ENCODE measurements at places on chromosomes 7 and 10.

GRCh38 chr10:111516144-111516543 is 439.3 kb downstream of the ADRA2A start:
- no peak for DNase-seq

GRCh38 chr10:31318854-31319601 is at the start of gene ZEB1:
Gene ZEB1, plus strand, starts transcription at chr10:31319216. Its CDS starts 19 bp downstream, at chr10:31319235.
- peak; percentile 77 for DNase-seq

DNA sequence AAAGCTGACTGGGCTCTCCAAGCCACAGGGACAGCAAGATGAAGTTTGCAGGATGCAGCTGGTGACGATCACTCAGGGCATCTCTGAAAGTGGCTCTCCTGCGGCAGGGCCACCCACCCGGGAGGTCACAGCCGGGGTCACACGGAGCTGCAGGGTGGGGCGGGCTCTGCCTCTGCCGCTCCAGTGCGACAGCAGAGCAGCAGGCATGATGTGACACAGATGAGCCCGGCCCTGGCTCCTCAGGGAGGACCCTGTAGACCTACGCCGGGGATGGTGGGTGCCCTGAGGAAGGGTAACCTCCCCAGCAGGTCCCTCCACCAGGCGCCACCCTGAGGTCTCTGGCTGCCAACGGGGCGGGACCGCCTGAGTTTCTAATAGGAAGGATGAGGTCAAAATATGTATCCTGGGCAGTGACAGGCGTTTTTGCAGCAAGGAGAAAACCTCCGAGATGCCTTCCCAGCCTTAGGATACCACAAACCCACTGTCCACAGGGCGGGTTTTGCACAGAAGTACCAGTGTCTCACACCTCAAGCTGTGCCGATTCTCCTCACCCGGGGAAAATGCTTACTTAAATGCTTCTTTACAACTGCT is 114.8 kb upstream of the DIP2C start:
- no peak for DNase-seq

DNA sequence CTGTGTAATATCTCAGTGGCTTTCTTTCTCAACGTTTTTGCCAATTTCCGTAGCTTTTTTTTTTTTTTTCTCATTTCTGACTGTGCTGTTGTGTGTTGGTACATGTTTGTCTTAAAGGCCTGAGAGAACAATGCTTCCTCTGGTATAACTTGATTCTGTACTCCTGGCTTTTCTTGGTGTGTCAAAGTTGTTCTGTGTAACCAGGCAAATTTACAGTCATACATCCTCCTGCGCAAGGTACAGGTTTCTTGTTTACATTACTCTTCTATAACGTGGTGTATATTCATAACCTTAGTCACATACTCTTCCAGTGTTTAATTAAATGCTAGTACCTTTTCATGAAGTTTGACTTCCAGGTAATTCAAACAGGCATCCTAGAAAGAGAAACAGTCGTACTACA is 8.3 kb upstream of the ARHGAP12 start:
- no peak for DNase-seq
